ENCODE measurements at places on chromosomes 11 and 22.
A peak's percentile ranks its signal among the peaks of the same experiment; 100 is the strongest.

- ATAC-seq: no peak
Observed at GRCh38 chr11:109864834-109865547, 228.2 kb upstream of the ZC3H12C start.

DNA sequence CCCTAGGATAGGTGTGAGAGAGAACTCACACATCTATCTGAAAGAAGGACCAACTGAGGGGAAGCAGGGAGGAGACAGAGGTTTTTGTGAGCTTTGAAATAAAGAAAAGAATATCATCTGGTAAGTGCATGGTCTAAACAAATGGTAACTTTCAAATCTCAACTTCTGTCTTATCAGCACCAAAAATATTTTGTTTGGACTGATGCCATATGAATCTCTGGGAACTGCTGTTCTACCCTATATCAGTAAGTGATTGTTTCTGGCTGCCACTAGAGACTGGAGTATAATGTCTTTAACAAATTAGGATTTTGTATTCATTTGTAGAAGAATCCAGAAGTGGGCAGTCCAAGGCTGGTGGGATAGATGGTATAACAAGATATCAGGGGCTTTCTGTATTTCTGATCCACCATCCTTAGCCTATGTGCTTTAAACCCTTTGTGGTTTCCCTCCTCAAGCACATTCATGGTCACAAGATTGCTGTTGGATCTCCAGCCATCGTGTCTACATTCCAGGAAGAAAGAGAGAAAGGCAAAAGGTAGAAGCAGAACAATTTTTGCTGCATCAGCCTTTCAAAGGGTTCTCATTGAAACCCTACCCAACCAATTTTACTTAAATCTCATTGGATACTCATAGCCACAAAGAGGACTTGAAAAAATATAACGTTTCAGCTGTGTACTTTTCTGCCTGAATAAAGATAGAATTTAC is 4.7 kb downstream of the HEPHL1 start:
- no peak for ATAC-seq

DNA sequence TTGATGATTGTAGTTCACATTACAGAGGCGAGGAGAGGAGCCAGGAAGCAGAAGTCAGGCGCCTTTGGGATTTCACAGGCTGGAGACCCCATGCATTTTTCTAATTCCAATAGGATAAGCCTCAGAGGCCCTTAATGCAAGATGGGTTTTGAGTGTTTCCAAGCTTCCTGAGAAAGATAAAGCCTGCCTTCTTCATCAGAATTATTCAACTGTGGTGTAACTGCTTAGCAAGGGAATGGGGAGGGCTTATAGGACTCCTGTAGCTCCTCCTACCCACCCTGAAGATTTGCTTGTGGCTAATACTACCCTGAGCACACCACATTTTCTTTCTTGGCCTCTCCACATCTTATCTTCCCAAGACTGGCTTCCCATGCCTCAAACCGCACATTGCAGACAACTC is 151.1 kb upstream of the ISX start:
- no peak for ATAC-seq

- ATAC-seq: no peak
Observed at GRCh38 chr11:103164093-103164796, 55.0 kb downstream of the DYNC2H1 start.

- ATAC-seq: no peak
Observed at GRCh38 chr11:94020777-94021481, at the start of gene HEPHL1. TSS of gene HEPHL1 (plus strand) at chr11:94021354. CDS start at chr11:94021369, 15 bp downstream.

GRCh38 chr22:35376728-35377472 is 4.0 kb upstream of the HMOX1 start:
- ATAC-seq: peak; percentile 27

GRCh38 chr11:121405646-121406045 is 46.5 kb upstream of the SORL1 start:
- ATAC-seq: no peak

DNA sequence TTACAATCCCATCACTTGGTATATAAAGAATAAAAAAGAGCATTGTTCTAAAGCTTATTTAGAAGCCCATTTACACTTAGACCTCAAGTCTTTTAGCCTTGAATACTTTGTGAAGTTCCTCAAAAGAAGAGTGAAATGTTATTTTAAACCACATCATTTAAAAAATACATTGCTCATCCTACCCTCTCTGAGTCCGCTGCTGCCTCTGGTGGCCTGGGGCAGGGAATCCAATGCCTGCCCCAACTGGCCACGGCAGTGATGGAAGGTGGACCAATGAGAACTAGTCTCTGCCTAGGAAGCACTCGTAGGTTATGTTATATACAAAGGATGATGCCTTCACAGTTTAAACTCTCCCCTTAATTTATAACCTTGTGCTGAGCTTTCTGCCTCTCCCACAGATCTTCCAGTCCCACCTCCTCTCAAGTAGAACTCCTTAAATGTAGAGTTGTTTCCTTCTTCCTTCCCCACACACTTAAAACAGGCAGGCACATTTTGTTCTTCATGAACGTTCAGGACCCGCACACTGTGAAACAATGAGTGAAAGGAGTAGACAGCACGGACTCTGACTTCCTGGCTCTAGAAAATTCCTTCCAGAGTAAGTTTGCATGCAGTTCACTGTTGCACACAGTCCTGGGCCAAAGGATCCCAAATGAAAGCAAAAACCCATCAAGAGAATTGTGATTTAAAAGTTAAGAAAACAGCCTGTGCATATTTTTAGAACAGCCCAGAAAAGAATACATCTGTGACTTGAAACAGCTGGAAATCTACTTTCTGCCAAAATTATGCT is 167.8 kb downstream of the RRAS2 start:
- ATAC-seq: no peak

DNA sequence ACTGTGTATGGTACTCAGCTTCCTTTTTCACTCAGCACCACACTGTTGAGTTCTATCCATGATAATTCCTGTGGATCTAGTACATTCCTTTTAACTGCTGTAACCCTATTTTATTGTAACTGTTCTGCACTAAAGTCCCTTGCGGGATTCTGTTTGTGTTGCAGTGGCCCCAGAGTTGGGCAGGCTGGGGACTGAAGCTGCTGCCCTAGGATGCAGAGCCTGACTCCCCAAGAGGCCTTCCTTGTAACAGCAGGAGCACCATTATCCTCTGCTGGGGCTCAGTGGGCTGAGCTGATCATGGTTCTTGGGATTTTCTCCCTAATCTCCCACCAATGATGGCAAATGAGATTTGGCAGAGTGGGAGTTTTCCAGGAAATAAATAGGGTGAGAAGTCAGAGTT is 77.7 kb downstream of the CABIN1 start:
- ATAC-seq: no peak

GRCh38 chr11:110000031-110000502 is 93.1 kb upstream of the ZC3H12C start:
- ATAC-seq: peak; percentile 65

DNA sequence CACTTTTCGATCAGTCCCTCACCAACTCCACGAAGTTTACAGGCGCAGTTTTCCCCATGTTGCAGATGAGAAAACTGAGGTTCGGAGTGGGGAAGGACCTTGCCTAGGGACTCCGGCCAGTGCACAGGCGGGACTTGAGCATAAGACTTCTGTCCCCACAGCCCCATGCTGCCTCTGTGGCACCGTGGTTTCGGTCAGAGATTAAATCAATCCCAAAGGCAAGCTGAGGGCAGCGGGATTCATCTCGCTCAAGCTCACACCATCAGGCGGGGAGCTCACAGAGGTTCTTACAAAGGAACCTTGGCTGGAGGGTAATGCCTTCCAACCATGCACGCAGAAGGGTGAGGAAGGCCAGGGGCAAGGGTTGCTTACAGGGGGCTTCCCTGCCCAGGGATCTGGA is 115.5 kb downstream of the PHF21B start:
- ATAC-seq: no peak

DNA sequence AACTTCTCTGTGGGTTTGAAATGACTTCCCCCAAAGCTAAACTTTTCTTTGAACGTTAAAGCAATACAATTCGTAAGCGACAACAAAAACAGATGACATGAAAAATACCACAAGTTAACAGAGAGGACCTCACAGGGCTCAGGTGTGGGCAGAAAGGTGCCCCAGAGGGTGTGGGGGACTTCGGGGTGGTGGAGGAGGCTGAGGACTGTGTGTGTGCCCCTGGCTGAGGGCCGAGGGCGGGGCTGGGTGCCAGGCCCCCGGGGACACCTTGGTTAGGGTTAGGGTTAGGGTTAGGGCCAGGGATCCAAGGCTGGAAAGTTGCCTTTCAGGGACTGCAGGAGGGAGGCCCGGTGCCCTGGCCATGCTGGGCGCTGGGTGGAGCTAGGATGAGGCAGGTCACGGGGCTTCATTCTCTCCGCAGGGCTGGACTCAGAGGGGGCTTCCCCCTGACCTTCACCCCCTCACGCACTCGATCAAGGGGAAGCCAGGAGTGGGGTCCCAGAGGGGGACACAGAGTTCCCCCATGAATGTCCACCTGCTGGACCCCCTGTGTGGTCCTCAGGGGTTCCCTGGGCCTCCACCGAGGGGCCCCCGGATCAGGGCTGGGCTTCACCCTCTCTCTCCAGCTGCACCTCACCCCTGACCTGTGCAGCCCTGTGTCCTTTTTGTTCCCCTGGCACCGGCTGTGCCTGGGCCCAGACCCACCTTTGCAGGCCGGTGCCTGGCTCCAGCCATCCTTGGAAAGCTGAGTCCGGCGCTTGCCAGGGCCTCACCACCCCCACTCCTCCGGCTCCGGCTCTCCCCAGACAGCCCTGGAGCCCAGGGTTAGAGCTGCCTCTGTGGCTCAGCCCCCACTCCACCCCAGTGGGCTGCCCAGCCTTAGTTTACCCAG is 7.0 kb downstream of the TNNI2 start:
- ATAC-seq: peak; percentile 59

Measured in activated T-helper 17 cell treated with anti-CD3 and anti-CD28 coated beads, Interleukin-2, amount 50 U/mL, for 72 hours (primary cell).